ENCODE measurements at places on chromosomes 7 and 10.

DNA sequence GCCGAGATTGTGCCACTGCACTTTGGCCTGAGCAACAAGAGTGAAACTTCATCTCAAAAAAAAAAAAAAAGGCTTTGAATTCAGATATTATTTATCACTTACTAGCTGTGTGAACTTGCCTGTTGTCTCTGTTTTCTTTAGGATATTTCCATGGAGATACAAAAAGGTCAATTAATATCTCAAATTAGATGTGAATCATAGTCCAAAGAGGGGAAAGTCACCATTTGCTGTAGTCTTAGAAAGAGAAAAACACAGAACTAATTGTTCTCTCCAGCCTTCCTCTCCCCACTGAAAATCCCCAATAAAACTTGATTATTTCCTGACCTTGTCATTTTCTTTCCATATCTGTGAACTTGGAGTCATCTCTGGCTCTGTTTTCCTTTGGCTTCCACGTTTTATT, 21.2 kb downstream of the HEPACAM2 start:
- DNase-seq: no peak

GRCh38 chr10:14623931-14624330, 150.8 kb downstream of the FAM107B start:
- no peak for DNase-seq

DNA sequence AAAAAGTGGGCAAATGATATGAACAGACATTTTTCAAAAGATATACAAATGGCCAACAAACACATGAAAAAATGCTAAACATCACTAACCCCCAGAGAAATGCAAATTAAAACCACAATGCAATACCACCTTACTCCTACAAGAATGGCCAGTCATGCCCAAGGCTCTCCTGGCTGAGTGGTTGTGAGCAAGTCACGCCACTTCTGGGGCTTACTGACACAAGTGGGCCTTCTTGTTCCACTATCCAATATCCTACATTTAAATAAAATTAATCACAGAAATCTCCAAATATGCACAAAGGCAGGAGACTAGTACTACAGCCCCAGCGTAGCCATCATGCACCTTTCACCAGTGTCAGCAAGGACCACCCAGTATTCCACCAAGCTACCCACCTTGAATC, 181.9 kb downstream of the TNS3 start:
- DNase-seq: no peak

DNA sequence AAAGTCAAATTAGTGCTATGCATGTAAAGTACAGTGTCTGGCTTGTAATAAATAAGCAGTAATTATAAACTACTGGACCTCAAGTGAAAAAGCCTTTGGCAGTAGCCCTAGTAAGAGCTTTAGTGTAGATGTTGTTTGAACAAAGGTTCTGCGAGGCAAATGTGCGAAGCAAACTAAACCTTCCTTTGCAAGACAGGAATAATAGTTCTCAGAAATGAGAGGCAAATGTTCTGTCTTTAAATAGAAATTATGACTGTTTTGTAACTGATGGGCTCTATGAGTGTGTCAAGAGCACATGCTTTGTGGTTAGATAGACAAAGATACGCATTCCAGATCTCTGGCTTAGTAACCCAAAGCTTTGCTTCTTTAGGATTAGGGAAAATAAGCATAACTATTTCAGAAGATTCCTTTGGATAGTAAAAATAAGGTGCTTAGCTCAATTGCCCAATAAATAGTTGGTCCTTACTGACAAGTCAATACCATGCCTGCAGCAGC, 169.2 kb upstream of the CDC14C start:
- no peak for DNase-seq

- no peak for DNase-seq
Observed at GRCh38 chr7:79790656-79791262, 337.3 kb upstream of the MAGI2 start.

- no peak for DNase-seq
Observed at GRCh38 chr10:93088466-93088865, 14.8 kb downstream of the CYP26A1 start.

- DNase-seq: no peak
Observed at GRCh38 chr7:55409482-55410225, 44.5 kb downstream of the LANCL2 start.

- DNase-seq: no peak
Observed at GRCh38 chr10:48938990-48939536, 577 bp downstream of the LRRC18 start.

DNA sequence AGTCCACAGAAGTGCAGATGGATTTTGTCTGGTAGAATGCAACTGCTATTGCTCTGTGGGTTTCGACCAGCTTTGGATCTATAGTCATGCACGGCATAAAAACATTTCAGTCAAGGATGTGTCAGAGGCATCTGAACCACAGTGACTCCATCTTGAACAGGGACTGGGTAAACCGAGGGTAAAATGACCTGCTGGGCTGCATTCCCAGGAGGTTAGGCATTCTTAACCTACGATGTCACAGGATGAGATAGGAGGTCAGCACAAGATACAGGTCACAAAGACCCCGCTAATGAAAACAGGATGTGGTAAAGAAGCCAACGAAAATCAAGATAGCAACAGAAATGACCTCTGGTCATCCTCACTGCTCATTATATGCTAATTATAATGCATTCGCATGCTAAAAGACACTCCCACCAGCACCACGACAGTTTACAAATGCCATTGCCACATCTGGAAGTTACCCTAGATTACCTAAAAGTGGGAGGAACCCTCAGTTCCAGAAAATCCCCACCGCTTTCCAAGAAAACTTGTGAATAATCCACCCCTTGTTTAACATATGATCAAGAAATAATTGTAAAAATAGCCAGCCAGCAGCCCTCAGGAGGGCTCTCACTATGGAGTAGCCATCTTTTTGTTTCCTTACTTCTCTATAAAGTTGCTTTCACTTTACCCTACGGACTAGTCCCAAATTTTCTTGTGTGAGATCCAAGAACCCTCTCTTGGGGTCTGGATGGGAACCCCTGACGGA, 50.7 kb upstream of the CPXM2 start:
- no peak for DNase-seq

- DNase-seq: no peak
Observed at GRCh38 chr10:6473430-6473829, 106.6 kb downstream of the PRKCQ start.

- no peak for DNase-seq
Observed at GRCh38 chr7:97269741-97270140, 152.2 kb downstream of the SDHAF3 start.

DNA sequence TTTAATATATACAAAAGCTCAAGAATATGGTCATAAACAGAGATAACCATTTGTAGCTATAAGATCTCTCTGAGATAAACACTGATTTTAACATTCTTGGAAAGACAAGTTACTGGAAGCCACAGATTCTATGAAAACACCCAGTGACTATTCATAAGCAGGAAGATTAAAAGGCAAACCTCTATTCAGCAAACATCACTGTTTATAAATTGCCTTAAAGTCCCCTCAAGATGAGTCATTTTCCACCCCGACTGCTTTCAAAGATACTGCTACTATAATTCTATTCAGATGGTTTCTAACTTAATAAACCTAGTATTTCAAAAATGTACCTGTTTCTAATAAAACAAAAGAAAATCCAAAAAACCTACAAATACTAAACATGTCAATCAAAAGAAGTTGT, 21.0 kb downstream of the TM9SF3 start:
- DNase-seq: no peak

Measured in stimulated activated CD4-positive, alpha-beta T cell treated with anti-CD3 and anti-CD28 coated beads, Interleukin-12 subunit alpha, Interleukin-12 subunit beta, amount 100 ng/mL, for 24 hours (primary cell).